Activated CD8-positive, alpha-beta T cell treated with anti-CD3 and anti-CD28 coated beads, Interleukin-2, amount 10 ng/mL, durations not matched to agents 7 days and 5 days (primary cell): ENCODE measurements at places on chromosomes 1 and 21.

DNA sequence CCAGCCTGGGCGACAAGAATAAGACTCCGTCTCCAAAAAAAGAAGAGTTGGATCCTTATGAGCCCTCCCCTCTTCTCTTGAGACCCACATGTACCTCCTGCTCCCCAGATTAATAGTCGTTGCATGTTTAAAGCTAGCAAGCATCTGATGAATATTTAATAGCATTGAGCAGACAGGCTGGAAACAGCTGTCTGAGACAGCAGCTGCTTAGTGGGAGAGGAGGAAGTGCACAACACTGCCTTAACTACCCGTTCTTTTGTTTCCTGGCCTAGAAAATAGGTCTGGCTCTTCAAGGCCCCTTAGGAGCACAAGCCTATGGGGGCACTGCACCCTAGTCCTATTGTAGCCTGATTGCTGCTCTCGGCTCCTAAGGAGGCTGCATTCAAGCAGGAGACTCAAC, 17.3 kb upstream of the TMEM39B start:
- H3K36me3 ChIP-seq, result peaks cover 65% of the 10 kb centered on the region
- H3K4me3 ChIP-seq, result no peak overlapping the region
- H3K27ac ChIP-seq, result peak overlapping the region; percentile 25
- DNase-seq, result no peak
- H3K27me3 ChIP-seq, result no peaks in the 10 kb centered on the region

- H3K36me3 ChIP-seq, result no peaks in the 10 kb centered on the region
- H3K4me1 ChIP-seq, result no peaks in the 10 kb centered on the region
- no peak for DNase-seq
- no peaks in the 10 kb centered on the region for H3K27me3 ChIP-seq
- no peak overlapping the region for H3K27ac ChIP-seq
Measured at GRCh38 chr21:29389136-29389535, 90.4 kb downstream of the BACH1 start.

- H3K36me3 ChIP-seq, result no peaks in the 10 kb centered on the region
- no peak overlapping the region for H3K4me3 ChIP-seq
- no peaks in the 10 kb centered on the region for H3K27me3 ChIP-seq
- no peak for DNase-seq
Measured at GRCh38 chr1:16969057-16969611, 11.3 kb downstream of the MFAP2 start.

DNA sequence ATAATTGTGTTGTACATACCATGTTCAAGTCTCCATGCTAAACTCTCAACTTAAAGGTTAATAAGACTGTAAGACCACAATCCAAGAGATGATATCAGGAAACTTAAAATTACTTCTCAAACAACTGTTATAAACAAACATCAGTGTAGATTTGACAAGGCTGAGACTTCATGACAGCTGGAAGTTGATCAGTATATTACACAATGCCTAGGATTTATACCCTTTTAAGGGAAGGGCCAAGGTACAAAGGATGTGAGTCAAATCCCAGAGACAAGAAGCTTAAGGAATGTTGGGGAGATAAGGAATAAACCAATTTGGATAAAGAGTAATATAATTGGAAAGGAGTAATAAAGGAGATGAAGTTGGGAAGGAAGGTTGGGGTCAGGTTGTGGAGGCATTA, 98.8 kb downstream of the LBR start:
- no peak overlapping the region for H3K4me3 ChIP-seq
- H3K4me1 ChIP-seq, result no peaks in the 10 kb centered on the region
- H3K27me3 ChIP-seq, result peaks cover 2% of the 10 kb centered on the region
- no peak overlapping the region for H3K27ac ChIP-seq
- DNase-seq, result no peak

- no peak for DNase-seq
- peaks cover 32% of the 10 kb centered on the region for H3K36me3 ChIP-seq
- H3K27me3 ChIP-seq, result no peaks in the 10 kb centered on the region
- no peak overlapping the region for H3K4me3 ChIP-seq
- H3K4me1 ChIP-seq, result peaks cover 33% of the 10 kb centered on the region
- peak overlapping the region; percentile 2 for H3K27ac ChIP-seq
Measured at GRCh38 chr1:92376345-92376744, 77.5 kb downstream of the RPAP2 start.

GRCh38 chr1:85934516-85934915, 222.1 kb downstream of the COL24A1 start:
- H3K27ac ChIP-seq, result no peak overlapping the region
- H3K36me3 ChIP-seq, result no peaks in the 10 kb centered on the region
- H3K27me3 ChIP-seq, result no peaks in the 10 kb centered on the region
- no peaks in the 10 kb centered on the region for H3K4me1 ChIP-seq
- DNase-seq, result no peak

DNA sequence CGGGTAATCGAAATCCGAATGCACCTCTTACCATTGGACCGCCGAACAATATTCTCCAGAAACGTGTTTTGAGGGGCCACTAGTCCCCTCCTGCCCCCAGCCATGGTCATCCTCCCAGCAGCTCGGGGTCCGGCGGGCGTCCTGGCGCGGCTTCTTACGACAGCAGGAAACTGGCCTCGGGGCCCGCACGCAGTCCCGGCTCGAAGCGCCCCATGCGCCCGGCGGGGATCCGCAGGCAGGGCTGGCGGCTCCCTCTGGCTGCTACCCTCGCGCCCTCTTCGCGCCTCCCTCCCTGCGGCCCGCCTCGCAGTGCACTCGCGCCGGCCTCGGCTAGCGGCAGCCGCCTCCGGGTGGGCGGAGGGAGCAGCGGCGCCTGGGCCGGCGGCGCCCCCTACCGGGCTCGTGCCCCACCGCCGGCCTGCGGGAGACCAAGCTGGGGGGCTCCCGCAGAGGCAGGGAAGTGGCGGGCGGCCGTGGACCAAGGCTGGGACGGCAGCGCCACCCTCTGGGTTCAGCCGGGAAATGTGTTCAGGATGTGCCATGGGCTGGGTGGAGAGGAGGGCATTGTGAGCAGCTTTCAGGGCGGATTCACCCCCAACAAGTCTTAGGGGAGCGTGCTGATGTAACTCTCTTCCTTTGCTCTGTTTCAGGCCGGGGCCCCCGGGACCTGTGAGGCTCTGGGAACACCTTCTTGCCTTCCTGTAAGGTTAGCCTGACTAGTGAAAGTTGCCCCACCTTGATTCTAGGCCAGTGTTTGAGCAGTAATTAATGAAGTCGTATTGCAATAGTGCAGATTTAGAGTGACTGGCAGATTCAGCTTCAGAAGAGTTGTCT, at the start of gene KCNH1:
Gene KCNH1 (minus strand): TSS at position 313 of the 834 bp plus-strand sequence. CDS start 203 bp downstream, at position 110.
- peak within 1 kb of the TSS; percentile 40 for H3K4me3 ChIP-seq
- peak; percentile 85 for DNase-seq
- no peak within 1 kb of the TSS for H3K27ac ChIP-seq
- peaks cover 63% of the 10 kb centered on the region for H3K27me3 ChIP-seq

DNA sequence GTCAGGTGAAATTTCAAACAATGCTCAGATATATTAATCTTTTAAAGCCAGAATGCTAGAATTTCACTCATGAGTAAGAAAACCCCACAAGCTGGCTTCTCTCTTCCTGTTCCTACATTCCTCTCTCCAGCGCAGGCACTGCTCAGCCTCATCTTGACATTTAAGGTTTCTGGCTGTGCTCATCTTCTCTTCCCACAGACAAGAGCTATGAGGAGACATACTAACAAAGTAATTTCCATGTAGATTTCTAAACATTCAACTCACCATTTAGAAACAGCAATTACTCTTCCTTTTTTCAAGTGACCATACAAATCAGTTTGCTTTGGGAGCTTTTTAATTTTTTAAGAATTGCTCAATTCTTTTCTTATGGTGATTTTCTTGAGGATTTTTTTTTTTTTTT, 7.8 kb upstream of the LRRC8D start:
- no peak for DNase-seq
- H3K36me3 ChIP-seq, result no peaks in the 10 kb centered on the region
- peaks cover 12% of the 10 kb centered on the region for H3K4me1 ChIP-seq
- peaks cover 18% of the 10 kb centered on the region for H3K27me3 ChIP-seq
- no peak overlapping the region for H3K4me3 ChIP-seq

DNA sequence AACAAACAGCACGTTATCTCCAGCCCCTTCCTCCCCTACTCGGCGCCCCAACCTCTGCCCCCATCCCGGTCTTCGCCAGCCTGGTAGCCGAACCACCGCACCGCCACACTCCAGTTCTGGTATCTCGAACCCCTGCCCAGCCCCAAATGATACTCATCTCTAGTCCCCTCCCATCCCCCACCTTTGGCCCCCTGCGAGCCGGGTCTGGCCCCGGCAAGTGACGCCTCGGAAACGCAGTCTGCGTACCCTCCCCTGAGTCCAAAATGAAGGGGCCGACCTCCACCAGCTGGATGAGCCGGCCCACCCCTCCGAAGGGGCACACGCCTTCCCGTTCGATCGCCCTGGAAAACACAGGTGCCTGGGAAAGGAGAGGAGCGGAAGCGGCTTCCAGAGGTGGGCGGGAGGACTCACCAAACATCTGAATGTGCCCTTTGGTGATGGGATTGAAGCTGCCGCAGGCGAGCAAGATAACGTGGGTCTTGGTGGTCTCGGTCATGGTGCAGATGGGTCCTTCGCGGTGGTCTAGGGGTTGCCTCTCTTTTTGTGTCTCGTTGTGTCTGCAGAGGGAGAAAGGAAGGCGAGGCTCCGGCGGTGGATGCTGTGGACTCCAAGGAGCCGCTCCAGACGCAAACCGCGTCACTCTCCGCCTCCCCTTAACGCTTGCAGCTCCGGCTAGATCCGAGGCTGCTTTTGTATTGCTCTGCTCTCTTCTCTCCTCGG, at the start of gene NMNAT2:
Gene NMNAT2 (minus strand): TSS at position 609 of the 720 bp plus-strand sequence. CDS start 113 bp downstream, at position 496.
- H3K36me3 ChIP-seq, result no peaks in the 10 kb centered on the region
- no peak within 1 kb of the TSS for H3K27ac ChIP-seq
- no peak for DNase-seq

- peaks cover 4% of the 10 kb centered on the region for H3K27me3 ChIP-seq
- DNase-seq, result peak; percentile 1
- H3K4me3 ChIP-seq, result no peak overlapping the region
- peaks cover 10% of the 10 kb centered on the region for H3K36me3 ChIP-seq
Measured at GRCh38 chr1:113991467-113991997, 12.3 kb downstream of the OLFML3 start.

GRCh38 chr1:11540773-11541160, 61.8 kb downstream of the DISP3 start:
- H3K4me1 ChIP-seq, result no peaks in the 10 kb centered on the region
- peaks cover 2% of the 10 kb centered on the region for H3K27me3 ChIP-seq
- DNase-seq, result no peak

DNA sequence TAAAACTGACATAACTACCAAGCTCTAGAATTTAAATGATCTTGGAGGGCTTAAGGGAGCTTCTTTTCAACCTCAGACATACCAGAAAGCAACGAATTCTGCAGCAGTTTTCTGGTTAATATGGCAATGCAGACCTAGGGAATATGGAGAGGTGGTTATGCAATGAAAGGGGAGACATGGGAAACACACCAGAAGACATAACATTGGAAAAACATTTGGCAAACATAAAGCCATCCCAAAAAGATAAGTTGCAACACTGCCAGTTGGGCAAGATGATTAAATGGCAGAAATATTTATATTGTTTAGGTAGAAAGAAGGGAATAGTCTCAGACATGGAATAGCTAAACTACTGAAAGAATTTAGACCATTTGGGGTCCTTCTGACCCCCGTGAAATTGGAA, 104.5 kb downstream of the KCNJ6 start:
- no peak for DNase-seq
- H3K4me3 ChIP-seq, result no peak overlapping the region
- H3K27ac ChIP-seq, result no peak overlapping the region
- no peaks in the 10 kb centered on the region for H3K36me3 ChIP-seq
- H3K27me3 ChIP-seq, result no peaks in the 10 kb centered on the region

- H3K27ac ChIP-seq, result no peak overlapping the region
- no peak for DNase-seq
- H3K4me1 ChIP-seq, result peaks cover 14% of the 10 kb centered on the region
- no peak overlapping the region for H3K4me3 ChIP-seq
Measured at GRCh38 chr1:52416811-52417210, 12.4 kb downstream of the PRPF38A start.

DNA sequence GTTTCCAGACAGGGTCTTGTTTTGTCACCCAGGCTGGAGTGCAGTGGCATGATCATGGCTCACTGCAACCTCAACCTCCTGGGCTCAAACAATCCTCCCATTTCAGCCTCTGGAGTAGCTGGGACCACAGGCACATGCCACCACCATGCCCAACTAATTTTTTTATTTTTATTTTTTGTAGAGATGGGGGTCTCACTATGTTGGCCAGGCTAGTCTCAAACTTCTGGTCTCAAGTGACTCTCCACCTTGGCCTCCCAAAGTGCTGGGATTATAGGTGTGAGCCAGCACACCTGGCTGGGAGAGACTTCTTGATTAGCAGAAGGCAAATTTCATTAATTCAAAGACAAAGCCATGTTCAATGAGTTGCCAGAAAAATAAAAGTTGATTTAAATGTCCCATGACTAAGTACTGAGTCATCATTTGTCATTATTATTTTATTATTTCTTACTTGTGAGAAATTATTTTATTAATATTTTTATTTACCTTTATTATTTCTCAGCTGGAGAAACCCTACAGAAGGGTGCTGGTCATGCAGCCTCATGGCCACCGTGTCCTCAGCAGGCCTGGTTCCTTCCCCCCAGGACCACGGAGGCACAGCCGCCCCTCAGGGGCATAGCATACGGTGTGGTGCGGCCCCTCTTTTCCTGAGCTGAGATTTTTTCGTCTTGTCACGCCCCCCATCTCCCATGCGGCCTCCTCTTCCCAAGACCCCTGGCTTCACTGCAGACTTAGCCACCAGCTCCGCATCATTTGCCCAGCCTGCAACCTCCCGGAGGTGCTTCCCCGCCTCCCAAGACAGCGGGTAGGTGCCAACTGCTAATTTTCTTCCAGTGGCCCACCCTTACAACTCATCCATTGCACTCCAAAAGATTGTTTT, 55.3 kb upstream of the SIM2 start:
- peaks cover 5% of the 10 kb centered on the region for H3K4me1 ChIP-seq
- H3K27ac ChIP-seq, result no peak overlapping the region
- no peaks in the 10 kb centered on the region for H3K36me3 ChIP-seq

- DNase-seq, result no peak
- no peak overlapping the region for H3K27ac ChIP-seq
- no peaks in the 10 kb centered on the region for H3K4me1 ChIP-seq
- no peak overlapping the region for H3K4me3 ChIP-seq
Measured at GRCh38 chr1:69221524-69221923, 346.2 kb upstream of the LRRC7 start.

GRCh38 chr1:158000507-158000906, 7.1 kb downstream of the KIRREL1 start:
- H3K27me3 ChIP-seq, result peaks cover 14% of the 10 kb centered on the region
- no peaks in the 10 kb centered on the region for H3K4me1 ChIP-seq
- no peaks in the 10 kb centered on the region for H3K36me3 ChIP-seq
- H3K27ac ChIP-seq, result no peak overlapping the region
- DNase-seq, result no peak
- H3K4me3 ChIP-seq, result no peak overlapping the region
